Neural progenitor cell (in vitro differentiated cells): ENCODE measurements at places on chromosomes 6 and 20. TPM values are rescaled to one million over a fixed set of nuclear protein-coding genes. Genes with fewer than 3 reads are reported as not detected.

Gene SLC16A10
- 4.3 and 4.8 TPM in 2 replicates for total RNA-seq

Gene TRIM15
- not detected in 2 replicates for total RNA-seq

Gene CDK5RAP1
- total RNA-seq = 42.0 TPM in 2 replicates

Gene NRN1
- 0.74 and 1.3 TPM in 2 replicates for total RNA-seq

Gene SAMD5
- 0.06 and 0.09 TPM in 2 replicates for total RNA-seq

Gene SLCO4A1
- 0.88 and 3.1 TPM in 2 replicates for total RNA-seq

Gene PDE7B
- total RNA-seq = 0.04 and 0.12 TPM in 2 replicates

Gene OTOR
- not detected in 2 replicates for total RNA-seq

Gene GABRR1
- total RNA-seq = not detected in 2 replicates

DNA sequence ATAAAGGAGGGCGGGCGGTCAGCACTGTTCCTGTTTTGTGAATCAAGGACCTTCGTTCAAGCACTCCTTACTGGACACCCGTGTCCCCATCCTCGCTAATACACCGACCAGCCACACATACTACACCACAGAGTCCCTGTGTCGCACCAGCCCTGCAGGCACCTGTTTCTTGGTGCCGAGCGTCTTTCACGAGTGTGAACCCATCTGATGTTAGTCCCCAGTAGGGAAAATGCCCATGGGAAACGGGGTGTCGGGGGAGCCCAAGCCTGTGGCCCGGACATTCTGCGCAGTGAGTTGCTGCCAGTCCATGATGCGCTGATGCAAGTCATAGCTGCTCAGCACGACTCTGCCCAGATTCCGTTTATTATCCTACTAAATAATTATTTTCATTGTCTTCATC, 74.7 kb downstream of the TTLL2 start:
- no peak for DNase-seq

- no peak for DNase-seq
Observed at GRCh38 chr20:57064836-57065235, 201.6 kb downstream of the BMP7 start.

GRCh38 chr20:32321390-32321789, 36.7 kb upstream of the ASXL1 start:
- no peak for DNase-seq

DNA sequence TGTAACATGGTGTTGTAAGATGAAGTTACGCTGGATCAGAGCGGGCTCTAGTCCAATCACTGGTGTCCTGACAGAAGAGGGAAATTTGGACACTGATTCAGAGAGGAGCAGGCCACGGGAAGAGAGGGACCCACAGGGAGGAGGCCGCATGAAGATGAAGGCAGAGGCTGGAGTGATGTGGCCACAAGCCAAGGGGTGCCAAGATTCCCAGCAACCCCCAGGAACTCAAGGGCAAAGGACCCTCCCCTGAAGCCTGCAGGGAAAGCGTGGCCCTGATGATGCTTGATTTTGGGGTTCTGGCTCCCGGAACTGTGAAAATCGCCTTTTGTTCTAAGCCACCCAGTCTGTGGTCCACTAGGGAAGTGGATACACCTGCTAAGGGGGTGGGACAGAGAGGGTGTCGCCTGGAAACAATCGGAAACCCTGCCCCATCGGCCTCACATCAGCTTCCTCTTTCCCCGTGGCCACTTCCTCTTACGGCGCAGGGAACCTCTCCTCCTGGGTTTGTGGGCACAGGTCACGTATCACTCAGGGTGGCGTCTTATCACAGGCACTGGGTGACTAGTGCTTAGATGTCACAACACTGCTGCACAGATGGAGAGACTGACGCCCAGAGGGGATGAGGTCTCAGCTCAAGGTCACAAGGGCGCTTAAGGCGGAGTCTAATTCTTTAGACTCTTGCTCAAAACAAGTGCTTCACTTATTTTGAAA, 58.0 kb downstream of the SULF2 start:
- no peak for DNase-seq

- DNase-seq = no peak
Observed at GRCh38 chr6:45532721-45533210, 155.0 kb upstream of the SUPT3H start.

GRCh38 chr6:119310486-119311036, 39.0 kb downstream of the MAN1A1 start:
- no peak for DNase-seq

DNA sequence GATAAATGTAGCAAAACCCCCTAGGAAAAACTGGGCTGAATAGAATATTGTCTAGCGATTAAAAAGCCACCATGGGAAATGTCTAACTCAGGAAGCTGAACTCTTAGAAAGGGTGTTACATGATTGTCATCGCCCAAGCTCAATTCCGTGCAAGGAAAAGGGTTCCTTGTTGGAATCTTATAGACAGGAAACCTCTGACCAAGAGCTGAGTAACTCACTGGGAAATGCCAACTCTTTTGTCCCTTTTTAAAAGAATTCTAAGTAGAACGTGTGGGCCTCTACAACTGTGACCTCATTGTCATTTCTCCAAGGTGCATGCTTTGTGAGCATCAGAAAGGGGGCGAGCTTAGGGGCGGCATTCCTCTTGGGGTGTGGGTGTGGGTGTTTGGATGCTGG, 88.1 kb downstream of the SYNJ2 start:
- no peak for DNase-seq

DNA sequence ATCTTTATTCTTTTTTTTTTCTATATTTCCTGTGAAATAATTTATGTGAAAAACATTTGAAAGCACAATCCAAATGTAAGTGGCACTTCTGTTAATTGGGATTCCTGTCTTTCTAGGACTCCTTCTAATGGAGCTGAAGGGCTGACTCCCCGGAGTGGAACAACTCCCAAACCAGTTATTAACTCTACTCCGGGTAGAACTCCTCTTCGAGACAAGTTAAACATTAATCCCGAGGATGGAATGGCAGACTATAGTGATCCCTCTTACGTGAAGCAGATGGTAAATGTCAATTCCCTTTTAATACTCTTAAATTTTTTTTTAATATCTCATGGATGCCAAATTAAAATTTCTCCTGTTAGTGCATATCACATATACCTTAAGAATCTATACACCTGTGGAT, 35.0 kb downstream of the CDC5L start:
- no peak for DNase-seq

DNA sequence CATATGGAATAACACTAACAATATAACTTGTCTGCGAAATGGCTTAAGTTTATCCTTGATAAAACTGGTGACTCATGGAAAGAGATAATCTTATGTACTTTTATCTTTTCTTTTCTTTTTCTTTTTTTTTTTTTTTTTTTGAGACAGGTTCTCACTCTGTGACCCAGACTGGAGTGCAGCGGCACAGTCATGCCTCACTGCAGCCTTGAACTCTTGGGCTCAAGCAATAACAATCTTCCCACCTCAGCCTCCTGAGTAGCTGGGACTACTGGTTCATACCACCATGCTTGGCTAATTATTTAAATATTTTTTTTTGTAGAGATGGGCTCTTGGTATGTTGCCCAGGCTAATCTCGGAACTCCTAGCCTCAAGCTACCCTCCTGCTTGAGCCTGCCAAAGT, 68.1 kb upstream of the SCGN start:
- no peak for DNase-seq

DNA sequence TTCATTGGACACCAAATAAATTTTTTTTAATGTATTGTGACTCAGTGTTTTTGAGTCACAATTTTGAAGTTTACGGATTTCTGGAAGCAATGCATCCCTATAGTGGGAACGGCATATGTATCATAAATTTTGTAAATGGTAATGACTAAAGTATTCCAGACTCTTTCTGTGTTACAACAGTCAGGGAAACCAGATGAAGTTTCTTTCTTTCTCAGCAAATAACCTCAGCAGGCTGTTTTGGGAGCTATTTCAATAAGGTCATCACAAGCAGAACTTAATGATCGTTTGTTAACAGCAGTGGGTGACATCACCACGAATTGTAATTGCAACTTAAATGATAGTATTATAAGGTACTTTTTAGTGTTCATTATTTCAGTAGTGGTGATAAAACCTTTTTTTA, 52.0 kb downstream of the HIVEP1 start:
- no peak for DNase-seq

DNA sequence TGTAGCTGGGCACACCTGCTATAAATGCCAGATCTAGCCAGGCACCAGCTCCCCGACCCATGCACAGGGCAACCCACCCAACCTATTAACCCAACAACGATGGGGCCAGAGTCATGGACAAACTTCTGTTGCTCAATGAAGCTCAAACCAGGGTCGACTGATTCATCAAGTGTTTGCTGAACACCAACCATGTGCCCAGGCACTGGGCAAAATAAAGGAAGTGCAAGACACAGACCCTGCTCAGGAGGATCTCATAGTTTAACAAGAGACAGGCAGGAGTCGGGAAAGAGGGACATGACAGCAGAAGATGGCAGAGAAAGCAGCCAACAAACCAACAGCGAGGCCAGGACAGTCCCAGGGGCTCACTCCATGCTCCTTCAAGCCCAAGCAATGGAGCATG, 18.8 kb downstream of the KCNK5 start:
- no peak for DNase-seq

DNA sequence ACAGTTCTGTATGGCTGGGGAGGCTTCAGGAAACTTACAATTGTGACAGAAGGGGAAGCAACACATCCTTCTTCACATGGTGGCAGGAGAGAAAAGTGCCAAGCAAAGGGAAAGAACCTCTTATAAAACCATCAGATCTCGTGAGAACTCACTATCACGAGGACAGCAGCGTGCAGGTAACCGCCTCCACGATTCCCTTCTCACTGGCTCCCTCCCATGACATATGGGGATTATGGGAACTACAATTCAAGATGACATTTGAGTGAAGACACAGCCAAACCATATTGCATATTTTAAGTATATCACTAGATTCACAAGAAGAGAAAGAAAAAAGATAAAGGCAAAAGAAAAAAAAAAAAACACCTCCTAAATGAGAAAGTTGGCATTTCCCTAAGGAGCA, 431.9 kb upstream of the RGS17 start:
- no peak for DNase-seq

GRCh38 chr20:63226042-63226943, 9.4 kb upstream of the BIRC7 start:
- no peak for DNase-seq

GRCh38 chr6:157682856-157683481, 140.1 kb upstream of the SNX9 start:
- no peak for DNase-seq

DNA sequence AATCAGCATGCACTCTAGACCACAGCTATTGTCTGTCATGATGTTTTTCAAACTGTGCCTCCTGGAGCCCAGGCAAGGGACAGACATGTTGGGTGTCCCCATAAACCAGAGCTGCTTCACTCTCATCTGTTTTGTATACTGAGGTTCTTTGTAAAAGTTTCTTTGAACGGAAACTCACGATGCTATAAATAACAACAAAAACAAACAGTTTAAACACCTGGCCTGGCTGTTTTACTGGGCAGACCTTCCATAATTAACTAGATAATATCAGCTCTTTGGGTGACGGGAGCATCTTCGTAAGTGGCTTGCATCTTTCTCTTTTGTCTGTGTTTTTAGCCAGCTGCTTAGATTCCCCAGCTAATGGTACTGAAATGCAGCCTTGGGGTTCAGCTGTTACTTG, 190.3 kb downstream of the ZDHHC14 start:
- DNase-seq = no peak

DNA sequence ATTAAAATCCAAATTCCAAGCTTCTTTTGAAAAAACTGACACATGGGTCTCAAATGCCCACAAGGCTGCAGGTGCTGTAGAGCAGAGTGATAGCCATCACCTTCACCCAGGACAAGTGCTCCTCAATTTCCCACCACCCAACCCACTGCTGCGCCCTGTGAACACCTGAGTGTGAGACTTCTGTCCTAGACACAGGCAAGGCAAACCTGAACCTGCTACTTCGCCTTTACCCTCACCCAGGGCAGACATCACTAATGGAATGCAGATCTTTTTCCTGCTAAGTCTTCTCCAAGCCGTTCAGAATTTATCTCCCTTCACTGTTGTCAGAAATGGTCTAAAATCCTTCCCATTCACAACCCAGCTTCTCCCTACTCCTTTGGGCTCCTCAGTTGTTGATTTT, 65.9 kb downstream of the PREX1 start:
- DNase-seq = no peak

- no peak for DNase-seq
Observed at GRCh38 chr20:5776077-5776476, 25.9 kb downstream of the SHLD1 start.

- no peak for DNase-seq
Observed at GRCh38 chr6:170018422-170018935, 267.1 kb downstream of the ERMARD start.

DNA sequence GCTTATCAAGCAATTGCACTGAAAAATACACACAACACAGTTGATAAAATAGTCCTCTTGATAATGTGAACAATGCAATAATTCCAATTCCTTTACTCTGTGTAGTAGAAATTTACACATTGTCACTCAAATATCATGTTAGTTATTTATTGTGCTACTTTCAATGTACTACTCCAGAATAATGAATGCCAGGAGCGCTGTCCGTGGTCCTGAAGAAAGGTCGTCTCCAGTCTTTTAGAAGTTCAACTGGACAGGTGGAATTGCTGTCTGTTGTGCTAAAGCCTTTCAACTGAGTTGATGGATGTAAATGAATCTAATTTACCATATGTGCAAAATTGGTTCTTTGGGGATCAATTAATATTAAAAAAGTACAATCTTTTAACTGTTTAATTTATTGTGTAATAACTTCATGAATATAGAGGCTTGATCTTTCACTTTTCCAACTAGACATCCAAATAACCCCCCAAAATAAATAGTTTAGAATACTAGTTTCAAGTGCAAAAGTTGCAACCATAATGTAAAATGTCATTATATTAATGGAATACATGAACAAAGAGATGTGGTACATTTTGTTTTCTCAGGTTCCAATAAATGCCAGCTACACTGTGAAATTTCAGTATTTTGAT, 3.2 kb downstream of the GRIK2 start:
- DNase-seq = peak; percentile 83

- DNase-seq = peak; percentile 30
Observed at GRCh38 chr6:89559487-89559886, 79.1 kb downstream of the LYRM2 start.

DNA sequence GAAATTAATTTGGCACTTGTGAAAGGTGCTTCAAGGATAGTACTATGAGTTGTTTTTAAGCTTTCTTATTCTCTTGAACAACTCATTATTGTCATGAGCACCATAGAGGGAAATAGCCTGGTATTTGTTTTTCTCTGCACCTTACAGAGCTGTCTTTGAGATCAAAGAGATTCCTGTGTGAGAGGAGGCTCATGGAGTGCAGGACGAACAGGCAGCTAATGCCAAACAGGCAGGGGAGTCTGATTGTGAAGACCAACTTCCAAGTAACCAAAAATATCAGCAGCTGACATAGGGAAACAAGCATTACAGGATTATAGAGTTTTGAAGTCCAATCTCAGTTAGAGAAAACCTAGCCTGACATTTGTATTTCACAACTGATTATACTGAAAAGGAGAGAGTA, 110.6 kb upstream of the TENT5A start:
- DNase-seq = peak; percentile 43

DNA sequence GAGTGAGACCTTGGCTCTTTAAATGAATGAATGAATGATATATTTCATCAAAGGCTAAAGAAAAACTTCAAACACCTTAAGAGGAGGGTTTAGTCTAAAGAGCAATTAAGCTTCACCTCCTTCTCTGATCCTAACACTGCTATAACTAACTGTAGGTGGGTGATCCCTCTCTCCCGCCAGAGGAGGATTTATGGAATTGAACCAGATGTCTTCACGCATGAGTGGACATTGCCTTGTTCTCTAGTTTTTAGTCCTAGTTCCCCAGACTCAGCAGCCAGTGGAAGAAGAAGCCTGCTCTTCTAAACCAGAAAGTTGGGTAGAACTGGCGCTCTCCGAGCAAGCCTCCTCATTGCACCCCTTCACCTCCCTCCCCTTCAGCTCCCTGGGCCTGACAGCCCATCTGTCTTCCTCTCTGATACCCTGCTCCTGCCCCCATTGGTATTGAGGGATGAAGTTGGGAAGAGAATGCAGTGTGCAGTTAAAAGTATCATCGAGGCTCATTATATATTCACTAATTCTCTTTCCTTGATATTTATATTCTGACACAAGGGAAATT, 142.7 kb downstream of the ARID1B start:
- DNase-seq = peak; percentile 58
